ENCODE measurements at places on chromosomes 6 and 20. TPM values are rescaled to one million over a fixed set of nuclear protein-coding genes. Genes with fewer than 3 reads are reported as not detected.
A peak's percentile ranks its signal among the peaks of the same experiment; 100 is the strongest.

The LRRN4 gene
- total RNA-seq = 78.8 TPM

The PREP gene
- 47.8 TPM for total RNA-seq

The SLC22A23 gene
- 24.3 TPM for total RNA-seq

The PHACTR3 gene
- 0.16 TPM for total RNA-seq

The MOXD1 gene
- 110 TPM for total RNA-seq

The PAK5 gene
- 0.42 TPM for total RNA-seq

The SYCP2 gene
- 1.8 TPM for total RNA-seq

The TSPO2 gene
- not detected for total RNA-seq

- no peak overlapping the region for H3K27ac ChIP-seq
- H3K4me1 ChIP-seq = peaks cover 5% of the 10 kb centered on the region
- H3K27me3 ChIP-seq = peaks cover 2% of the 10 kb centered on the region
- no peak for DNase-seq
- H3K4me3 ChIP-seq = no peak overlapping the region
These were observed 159.1 kb downstream of the THBS2 start for GRCh38 chr6:169094552-169094950.

GRCh38 chr20:61980647-61981583 lies 84.8 kb downstream of the TAF4 start:
- no peaks in the 10 kb centered on the region for H3K4me1 ChIP-seq
- DNase-seq = no peak
- no peak overlapping the region for H3K4me3 ChIP-seq
- H3K36me3 ChIP-seq = peaks cover 14% of the 10 kb centered on the region
- no peaks in the 10 kb centered on the region for H3K27me3 ChIP-seq

- DNase-seq = no peak
- no peak overlapping the region for H3K27ac ChIP-seq
- H3K4me3 ChIP-seq = no peak overlapping the region
- H3K4me1 ChIP-seq = peaks cover 29% of the 10 kb centered on the region
These were observed 23.4 kb upstream of the FRMD1 start for GRCh38 chr6:168102315-168102985.

GRCh38 chr6:124780623-124781022 lies 181.6 kb upstream of the RNF217 start:
- H3K27me3 ChIP-seq = peaks cover 33% of the 10 kb centered on the region
- no peak overlapping the region for H3K27ac ChIP-seq
- H3K4me1 ChIP-seq = no peaks in the 10 kb centered on the region
- no peaks in the 10 kb centered on the region for H3K36me3 ChIP-seq
- H3K4me3 ChIP-seq = no peak overlapping the region

DNA sequence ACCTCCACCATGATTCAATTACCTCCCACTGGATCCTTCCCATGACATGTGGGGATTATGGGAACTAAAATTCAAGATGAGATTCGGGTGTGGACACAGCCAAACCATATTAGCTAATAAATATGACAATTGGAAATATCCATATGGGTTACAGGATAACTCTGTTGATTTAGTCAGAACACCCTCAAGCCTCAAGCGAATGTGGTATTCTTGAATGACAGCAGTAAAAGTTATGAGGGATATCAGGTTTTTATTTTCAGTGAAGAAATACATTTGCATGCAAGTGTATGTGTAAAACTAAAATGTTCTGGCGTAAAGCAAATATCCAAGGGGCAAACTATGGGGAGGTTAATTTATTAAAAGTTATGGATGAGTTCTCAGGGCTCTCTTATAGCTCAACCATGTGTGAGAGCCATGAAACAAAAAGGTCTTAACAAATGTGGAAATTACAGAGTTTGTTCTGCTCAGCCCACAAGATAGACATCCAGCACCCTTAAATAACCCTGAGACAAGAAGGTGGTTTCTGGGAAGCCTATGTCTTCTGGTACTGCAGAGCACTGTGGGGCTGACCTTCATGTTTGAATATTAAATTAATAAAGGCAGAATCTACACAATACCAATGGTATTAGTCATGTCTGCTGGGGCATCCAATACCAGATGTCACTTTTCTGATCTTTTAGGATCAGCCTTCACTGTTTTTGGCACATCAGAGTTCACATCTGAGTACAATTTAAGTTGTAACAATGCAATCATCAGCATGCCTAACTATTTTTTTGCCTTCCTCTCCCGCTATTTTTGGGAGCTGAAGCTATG lies 370.5 kb upstream of the RSPO3 start:
- peaks cover 8% of the 10 kb centered on the region for H3K36me3 ChIP-seq

DNA sequence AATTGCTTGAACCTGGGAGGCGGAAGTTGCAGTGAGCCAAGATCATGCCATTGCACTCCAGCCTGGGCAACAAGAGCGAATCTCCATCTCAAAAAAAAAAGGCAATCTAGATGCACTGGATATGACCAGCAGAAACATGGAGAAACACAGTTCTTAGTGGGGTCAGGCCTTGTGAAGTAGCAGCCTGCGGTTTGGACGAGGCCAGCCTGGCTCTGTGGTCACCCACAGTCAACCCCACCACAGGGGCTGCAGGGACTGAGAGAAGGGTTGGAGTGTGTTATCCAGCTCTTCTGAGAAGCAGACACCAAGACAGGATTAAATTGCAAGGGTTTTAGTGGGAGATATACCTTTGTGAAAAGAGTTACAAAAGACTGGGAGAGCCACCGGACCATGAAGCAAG lies 194.3 kb upstream of the PROKR2 start:
- H3K4me3 ChIP-seq = no peak overlapping the region
- H3K4me1 ChIP-seq = no peaks in the 10 kb centered on the region
- H3K27me3 ChIP-seq = peaks cover 1% of the 10 kb centered on the region
- H3K27ac ChIP-seq = no peak overlapping the region
- DNase-seq = no peak

- H3K4me3 ChIP-seq = no peak overlapping the region
- H3K27me3 ChIP-seq = peaks cover 37% of the 10 kb centered on the region
- H3K27ac ChIP-seq = no peak overlapping the region
- H3K4me1 ChIP-seq = peaks cover 2% of the 10 kb centered on the region
- no peaks in the 10 kb centered on the region for H3K36me3 ChIP-seq
These were observed 372.2 kb upstream of the RNF217 start for GRCh38 chr6:124590001-124590400.

DNA sequence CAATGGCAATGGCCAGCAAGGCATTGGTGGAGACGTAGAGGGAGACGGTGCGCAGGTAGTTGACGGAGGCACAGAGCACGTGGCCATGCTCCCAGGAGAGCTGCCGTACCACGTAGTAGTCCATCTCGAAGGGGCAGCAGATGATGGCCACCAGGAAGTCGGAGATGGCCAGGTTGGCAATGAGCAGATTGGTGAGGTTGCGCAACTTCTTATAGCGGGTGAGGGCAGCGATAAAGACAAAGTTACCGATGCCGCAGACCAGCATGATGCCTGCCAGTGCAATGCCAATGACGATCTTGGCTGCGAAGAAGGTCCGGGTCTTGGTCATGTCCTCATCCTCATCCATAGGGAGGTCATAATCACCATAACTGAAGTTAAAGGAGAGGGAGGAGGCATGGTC lies 2.8 kb downstream of the PROKR2 start:
- no peaks in the 10 kb centered on the region for H3K36me3 ChIP-seq
- H3K27ac ChIP-seq = no peak overlapping the region
- peaks cover 76% of the 10 kb centered on the region for H3K27me3 ChIP-seq
- no peak for DNase-seq
- H3K4me3 ChIP-seq = no peak overlapping the region

GRCh38 chr6:116941727-116942126 lies 64.7 kb downstream of the RFX6 start:
- H3K27me3 ChIP-seq = no peaks in the 10 kb centered on the region
- no peak overlapping the region for H3K27ac ChIP-seq
- H3K36me3 ChIP-seq = no peaks in the 10 kb centered on the region
- H3K4me1 ChIP-seq = peaks cover 28% of the 10 kb centered on the region
- no peak overlapping the region for H3K4me3 ChIP-seq

- peaks cover 37% of the 10 kb centered on the region for H3K4me1 ChIP-seq
- no peaks in the 10 kb centered on the region for H3K36me3 ChIP-seq
- H3K27me3 ChIP-seq = peaks cover 29% of the 10 kb centered on the region
- no peak overlapping the region for H3K4me3 ChIP-seq
These were observed 193.3 kb upstream of the MAP3K7 start for GRCh38 chr6:90780141-90780540.

GRCh38 chr6:156952401-156952800 lies 175.2 kb downstream of the ARID1B start:
- H3K4me1 ChIP-seq = peaks cover 56% of the 10 kb centered on the region
- H3K27ac ChIP-seq = peak overlapping the region; percentile 97
- H3K36me3 ChIP-seq = no peaks in the 10 kb centered on the region
- peak overlapping the region; percentile 28 for H3K4me3 ChIP-seq

GRCh38 chr20:50472693-50473664 lies 37.2 kb upstream of the PTPN1 start:
- H3K4me1 ChIP-seq = peaks cover 2% of the 10 kb centered on the region
- H3K4me3 ChIP-seq = no peak overlapping the region
- DNase-seq = no peak

GRCh38 chr6:99241905-99242534 lies 107.5 kb downstream of the FAXC start:
- H3K27ac ChIP-seq = no peak overlapping the region
- no peaks in the 10 kb centered on the region for H3K36me3 ChIP-seq
- no peak for DNase-seq
- no peaks in the 10 kb centered on the region for H3K4me1 ChIP-seq
- peaks cover 37% of the 10 kb centered on the region for H3K27me3 ChIP-seq

- H3K27ac ChIP-seq = peak overlapping the region; percentile 53
- H3K4me1 ChIP-seq = peaks cover 76% of the 10 kb centered on the region
- no peak for DNase-seq
- H3K27me3 ChIP-seq = peaks cover 49% of the 10 kb centered on the region
- peak overlapping the region; percentile 57 for H3K4me3 ChIP-seq
- no peaks in the 10 kb centered on the region for H3K36me3 ChIP-seq
These were observed 6.5 kb upstream of the GATA5 start for GRCh38 chr20:62482146-62482809.

DNA sequence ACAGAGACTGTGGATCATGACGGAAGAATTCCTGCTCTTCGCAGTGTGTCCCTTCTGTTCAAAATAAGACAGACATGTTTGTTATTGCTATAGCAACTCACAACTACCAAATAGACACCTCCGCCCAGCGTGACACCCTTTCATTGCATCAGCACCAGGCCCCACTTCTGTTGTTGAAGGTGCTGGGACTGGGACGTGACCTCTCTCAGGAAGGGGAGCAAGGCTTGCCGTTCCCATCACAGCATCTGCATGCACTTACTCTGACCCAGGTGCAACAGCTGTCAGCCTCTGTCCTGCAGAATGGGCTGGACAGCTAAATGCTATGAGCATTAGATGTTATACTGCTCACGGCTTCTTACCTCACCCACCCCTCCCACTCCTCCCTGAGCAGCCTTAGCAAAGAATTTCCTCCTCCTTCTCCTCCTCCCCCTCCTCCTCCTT lies 94.1 kb downstream of the DACT2 start:
- no peak for DNase-seq
- no peak overlapping the region for H3K4me3 ChIP-seq
- H3K27ac ChIP-seq = no peak overlapping the region
- peaks cover 1% of the 10 kb centered on the region for H3K27me3 ChIP-seq

GRCh38 chr6:25053875-25054371 lies 118.2 kb upstream of the RIPOR2 start:
- no peaks in the 10 kb centered on the region for H3K27me3 ChIP-seq
- no peak overlapping the region for H3K27ac ChIP-seq
- peaks cover 20% of the 10 kb centered on the region for H3K4me1 ChIP-seq
- H3K4me3 ChIP-seq = no peak overlapping the region

- no peak for DNase-seq
- H3K4me3 ChIP-seq = no peak overlapping the region
- no peaks in the 10 kb centered on the region for H3K4me1 ChIP-seq
- no peaks in the 10 kb centered on the region for H3K36me3 ChIP-seq
- H3K27ac ChIP-seq = no peak overlapping the region
These were observed 221.6 kb upstream of the CDYL start for GRCh38 chr6:4554645-4555044.
